Fibroblast of the conjunctiva (primary cell): ENCODE measurements at places on chromosomes 4 and X.

- no peak for DNase-seq
Measured at GRCh38 chrX:95903975-95904374, 780.7 kb upstream of the DIAPH2 start.

DNA sequence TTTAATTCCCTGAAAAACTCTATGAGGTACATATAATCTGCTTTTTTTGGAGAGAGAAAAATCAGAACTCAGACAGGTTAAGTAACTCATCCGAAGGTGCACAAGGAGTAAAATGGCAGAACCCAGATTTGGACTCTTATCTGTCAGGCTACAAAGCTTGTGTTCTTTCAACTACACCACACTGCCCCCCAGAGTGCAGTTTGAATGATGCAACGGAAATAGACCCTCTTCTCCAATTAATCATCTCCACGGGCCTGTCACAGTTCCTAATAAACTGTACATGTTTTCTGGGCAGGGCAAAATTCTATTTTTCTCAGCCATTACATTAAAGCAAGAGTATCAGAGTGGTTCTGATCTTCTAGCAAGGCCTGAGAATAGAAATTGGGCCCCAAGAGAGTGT is 35.3 kb upstream of the DCX start:
- DNase-seq: no peak

- no peak for DNase-seq
Measured at GRCh38 chr4:164807611-164808010, 53.7 kb downstream of the SMIM31 start.

- no peak for DNase-seq
Measured at GRCh38 chr4:16122308-16122711, 38.5 kb upstream of the PROM1 start.

- no peak for DNase-seq
Measured at GRCh38 chr4:69848028-69848427, 11.9 kb downstream of the SULT1E1 start.

DNA sequence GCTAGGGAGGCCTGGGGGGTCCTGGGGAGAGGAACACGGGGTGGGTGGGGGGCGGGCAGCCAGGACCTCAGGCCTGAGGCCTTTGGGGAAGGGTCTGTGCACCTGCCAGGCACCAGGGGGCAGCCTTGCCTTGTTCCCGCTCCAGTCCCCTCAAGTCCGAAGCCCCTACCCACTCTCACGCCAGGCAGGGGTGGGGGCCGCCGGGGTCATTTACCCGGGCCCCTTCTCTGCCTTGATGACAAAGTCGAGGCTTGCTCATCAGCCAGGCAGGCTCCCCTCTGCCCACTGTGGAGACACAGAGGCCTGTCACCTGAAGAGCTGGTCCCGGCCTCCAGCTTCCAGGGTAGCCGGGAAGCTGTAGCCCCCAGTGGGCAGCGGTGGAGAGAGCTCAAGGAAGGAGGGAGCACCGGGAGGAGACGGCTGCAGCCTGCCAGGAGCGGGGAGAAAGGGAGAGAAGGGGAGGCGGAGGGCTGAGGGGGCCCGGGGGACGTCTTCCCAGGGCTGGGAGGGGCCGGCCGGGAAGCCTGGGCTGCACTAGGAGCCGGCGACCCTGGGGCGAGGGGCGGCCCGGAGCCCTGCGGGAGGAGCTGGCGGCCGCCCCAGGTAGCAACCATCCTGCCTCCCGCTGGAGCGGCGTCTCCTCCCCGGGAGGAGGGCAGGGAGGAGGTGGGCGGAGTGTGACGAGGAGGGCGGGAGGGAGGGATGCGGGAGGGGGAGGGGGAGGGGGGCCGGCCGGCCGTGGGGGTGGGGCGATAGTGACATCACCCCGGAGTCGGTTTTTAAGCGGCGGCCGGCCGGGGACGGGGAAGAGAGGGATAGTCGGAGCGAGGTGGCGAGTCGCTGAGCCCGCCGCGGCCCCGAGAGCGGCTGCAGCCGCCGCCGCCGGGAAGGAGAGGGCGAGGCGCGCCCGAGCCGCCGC is at the start of gene SLC6A8:
Gene SLC6A8 (plus strand): TSS at position 806 of the 919 bp plus-strand sequence. CDS start 649 bp downstream, outside the sequence.
- peak; percentile 12 for DNase-seq

GRCh38 chrX:49995795-49996455 is 73.5 kb downstream of the CLCN5 start:
- no peak for DNase-seq

DNA sequence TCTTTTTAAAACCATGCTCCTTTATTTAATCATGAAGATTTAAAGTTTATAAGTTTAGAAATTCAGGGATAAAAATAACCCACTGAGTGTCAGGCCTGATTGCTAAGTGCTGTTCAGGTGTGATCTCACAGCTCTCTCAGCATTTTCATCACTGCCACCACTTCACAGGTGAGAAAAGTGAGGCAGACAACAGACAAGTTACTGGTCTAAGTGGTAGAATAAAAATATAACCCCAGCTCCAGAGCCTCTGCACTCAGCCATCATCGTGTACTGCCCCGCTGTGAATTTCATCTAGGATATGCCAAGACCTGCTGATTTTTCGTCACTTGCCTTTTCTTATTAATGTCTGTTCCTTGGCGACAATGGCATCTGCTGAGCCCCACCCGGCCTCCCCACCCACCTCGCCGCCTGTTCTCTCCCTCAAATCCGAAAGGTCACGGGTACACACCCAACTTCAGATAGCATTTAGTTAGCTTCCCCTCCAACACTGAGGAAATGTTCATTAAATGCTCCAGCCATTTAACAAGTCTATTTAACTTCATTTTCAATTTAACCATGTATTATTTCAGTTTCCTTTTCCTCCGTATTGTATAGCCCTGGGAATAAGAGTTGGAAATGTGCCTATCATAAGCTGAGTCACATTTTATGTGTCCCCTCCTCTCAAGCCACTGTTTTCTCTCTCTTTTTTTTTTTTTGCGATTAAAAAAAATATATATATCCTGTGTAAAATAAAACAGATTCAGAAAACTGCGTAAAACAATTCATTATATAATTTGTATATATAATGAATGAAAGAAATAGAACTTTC is 236.5 kb downstream of the CBR4 start:
- DNase-seq: no peak

- no peak for DNase-seq
Measured at GRCh38 chr4:53582194-53582593, 9.1 kb downstream of the LNX1 start.

DNA sequence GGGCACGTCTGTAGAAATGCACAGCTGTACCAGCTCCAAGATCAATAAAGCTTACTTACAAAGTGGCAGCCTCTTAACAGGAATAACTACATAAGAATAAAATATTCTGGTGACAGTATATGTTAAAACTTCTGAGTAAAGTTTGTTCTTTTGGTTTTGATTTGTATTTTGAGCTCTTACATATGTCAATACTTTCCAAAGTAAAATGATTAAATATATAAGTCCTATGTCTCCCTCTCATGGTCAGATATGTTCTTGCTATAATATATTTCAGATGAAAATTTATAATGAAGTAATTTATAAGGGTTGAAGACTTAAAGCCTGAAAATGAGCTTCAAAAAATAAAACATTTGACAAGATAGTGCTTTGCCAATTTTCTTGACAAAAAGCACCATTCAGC is 254.4 kb downstream of the NPFFR2 start:
- DNase-seq: peak; percentile 1

- DNase-seq: peak; percentile 55
Measured at GRCh38 chr4:138222046-138222445, 20.1 kb downstream of the SLC7A11 start.

- DNase-seq: no peak
Measured at GRCh38 chrX:77786365-77786680, 307 bp upstream of the ATRX start.

GRCh38 chr4:121462660-121463261 is 81.9 kb upstream of the QRFPR start:
- DNase-seq: peak; percentile 59

- DNase-seq: peak; percentile 58
Measured at GRCh38 chr4:168868044-168868781, 141.8 kb downstream of the CBR4 start.

- no peak for DNase-seq
Measured at GRCh38 chrX:149120459-149120858, 384.6 kb downstream of the IDS start.

- no peak for DNase-seq
Measured at GRCh38 chrX:96655947-96656623, 28.6 kb upstream of the DIAPH2 start.

- DNase-seq: no peak
Measured at GRCh38 chrX:70470850-70471289, 26.2 kb downstream of the DLG3 start.

DNA sequence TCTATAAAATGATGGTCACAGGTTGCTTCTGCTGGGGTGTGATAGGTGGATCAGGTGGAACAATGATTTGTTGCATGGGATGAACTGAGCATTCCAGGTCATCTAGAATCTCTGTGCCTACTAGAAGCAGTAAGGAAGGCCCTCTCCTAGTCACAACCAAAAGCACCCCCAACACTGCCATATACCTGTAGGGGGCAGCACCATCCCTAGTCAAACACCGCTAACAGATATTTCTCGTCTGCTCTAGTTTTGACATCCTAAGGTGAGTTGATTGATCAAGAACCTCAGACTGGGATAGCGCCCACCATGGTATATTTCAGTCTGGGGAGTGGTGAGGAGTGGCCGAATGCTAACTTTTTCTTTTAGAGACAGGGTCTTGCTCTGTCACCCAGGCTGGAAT is 160.2 kb downstream of the NHS start:
- DNase-seq: no peak

GRCh38 chr4:112859456-112860184 is 189.8 kb upstream of the ANK2 start:
- DNase-seq: no peak

- no peak for DNase-seq
Measured at GRCh38 chr4:142954415-142954814, 108.3 kb upstream of the INPP4B start.

DNA sequence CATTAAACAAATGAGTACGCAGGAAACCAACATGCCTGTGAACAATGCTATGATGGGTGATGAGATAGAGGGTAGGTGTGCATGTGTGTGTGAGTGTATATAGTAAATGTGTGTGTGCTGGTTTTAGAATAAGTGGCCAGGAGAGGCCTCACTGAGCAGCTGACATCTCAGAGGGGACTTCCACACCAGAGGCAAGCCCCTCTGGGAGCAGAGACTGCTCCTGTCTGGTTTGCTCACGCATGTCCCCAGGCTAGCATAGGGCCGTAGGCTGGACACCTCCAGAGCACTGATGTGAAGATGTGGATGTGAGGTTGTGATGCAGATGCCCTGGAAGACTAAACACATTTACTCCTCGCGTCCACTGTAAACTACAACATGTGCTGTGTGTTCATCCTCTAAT is 104.5 kb downstream of the DRD5 start:
- no peak for DNase-seq

- DNase-seq: no peak
Measured at GRCh38 chr4:112514647-112515197, 1.3 kb downstream of the NEUROG2 start.

DNA sequence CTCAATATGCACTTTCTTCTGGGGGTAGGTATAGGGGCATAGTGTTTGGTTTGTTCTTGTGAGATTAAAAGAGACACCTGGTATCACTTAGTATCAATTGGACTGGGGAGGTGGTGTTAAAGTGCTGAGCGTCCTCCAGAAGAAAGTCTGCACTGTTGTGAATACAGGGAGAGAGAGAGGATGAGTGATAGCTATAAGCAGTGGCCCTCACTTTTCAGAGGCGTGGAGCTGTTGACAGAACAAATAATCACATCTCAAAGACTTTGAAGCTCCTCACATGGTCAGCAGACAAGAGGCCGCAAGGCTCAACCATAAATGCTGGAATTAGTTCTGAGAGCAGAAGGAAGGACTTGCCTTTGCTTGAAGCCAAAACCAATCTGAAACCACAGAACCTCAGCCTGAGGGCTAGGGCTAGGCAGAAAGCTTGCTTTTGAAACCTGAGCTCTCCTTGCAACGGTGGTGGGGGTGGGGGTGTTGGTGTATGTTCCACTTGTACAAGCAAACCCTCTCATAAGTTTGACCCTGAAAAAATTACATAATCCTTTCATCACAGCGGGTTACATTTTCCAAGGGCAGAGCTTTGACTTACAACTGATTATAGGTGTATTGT is 123.2 kb upstream of the SCML1 start:
- no peak for DNase-seq

DNA sequence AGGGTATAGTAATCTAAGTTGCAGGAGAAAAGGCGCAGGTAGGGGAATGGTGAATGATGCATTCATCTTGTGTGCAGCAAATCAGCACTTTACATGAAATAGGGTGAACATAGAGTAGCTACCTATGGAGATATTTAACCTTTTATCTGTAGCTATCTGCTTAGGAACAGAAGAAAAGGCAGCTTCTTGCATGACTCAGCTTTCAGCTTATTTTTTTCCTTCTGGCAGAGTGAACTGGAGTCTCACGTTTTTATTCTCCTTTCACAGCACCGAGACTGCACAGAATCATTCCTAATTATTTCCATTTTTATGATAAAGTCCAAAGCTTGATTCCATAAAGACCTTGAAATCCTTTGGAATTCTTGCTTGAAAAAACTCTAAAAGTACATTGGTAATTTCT is 4.8 kb upstream of the SCOC start:
- DNase-seq: no peak

DNA sequence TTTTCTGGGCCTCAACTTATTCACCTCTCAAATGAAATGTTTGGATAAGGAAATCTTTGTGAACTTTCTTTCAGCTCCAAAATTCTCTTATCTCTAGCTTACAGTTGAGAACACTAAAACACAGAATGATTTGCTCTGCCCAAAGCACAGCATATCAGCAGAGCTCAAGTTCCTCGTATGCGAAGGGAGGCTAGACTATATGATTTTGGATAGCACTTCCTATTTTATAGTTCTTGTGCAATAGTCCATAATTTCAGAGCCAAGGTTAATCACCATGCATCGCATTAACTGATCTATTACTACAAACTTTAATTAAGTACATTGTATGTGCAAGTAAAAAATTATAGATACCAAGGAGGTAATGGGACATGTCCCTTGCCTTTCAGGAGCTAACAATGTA is 27.0 kb upstream of the KLHL13 start:
- no peak for DNase-seq

DNA sequence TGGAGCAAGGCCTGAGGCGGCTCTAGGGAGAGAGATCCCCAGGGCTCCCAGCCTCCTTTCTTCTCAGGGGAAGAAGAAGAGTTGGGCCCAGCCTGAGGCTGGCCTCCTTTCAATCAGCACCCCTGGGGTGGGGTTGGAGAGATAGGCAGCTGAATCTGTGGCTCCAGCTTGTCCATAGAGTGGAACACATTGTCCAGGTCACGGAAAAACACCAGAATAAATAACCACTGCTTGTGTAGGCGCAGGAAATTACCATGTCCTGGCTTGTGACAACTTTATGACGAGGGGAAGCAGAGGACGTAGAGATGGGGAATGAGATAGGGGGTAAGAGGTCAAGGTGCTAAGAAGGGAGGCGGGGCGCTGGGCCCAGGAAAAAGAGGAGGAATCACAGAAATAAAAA is 80.8 kb upstream of the EFNB1 start:
- no peak for DNase-seq

DNA sequence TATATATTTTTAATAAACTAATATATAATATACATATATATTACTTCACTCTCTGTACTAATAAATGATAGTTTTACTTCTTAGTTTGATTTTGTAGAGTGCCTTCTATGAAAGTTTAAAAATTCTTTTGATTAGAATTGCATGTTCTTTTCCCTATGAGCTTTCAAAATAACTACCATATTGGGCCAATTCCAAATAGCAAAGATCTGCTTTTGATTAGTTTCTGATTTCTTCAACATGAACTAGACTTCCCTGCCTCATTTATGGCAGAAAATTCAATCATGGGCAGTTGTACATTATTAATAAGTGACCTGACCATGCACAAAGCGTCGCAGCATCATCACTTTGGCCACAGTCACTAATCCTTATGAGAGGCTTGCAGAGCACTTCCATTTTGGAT is 48.9 kb upstream of the TEX13A start:
- DNase-seq: no peak

- DNase-seq: no peak
Measured at GRCh38 chr4:169861593-169861992, 103.8 kb upstream of the HPF1 start.

- DNase-seq: no peak
Measured at GRCh38 chr4:123812066-123812390, 415.4 kb downstream of the SPRY1 start.
